ENCODE measurements at places on chromosomes 12 and 14.

- DNase-seq: no peak
Observed at GRCh38 chr14:77870646-77871045, 70.7 kb downstream of the ADCK1 start.

GRCh38 chr12:48816143-48816854 is 2.0 kb upstream of the CACNB3 start:
- DNase-seq: no peak

GRCh38 chr14:77012193-77012765 is 16.2 kb downstream of the IRF2BPL start:
- no peak for DNase-seq

DNA sequence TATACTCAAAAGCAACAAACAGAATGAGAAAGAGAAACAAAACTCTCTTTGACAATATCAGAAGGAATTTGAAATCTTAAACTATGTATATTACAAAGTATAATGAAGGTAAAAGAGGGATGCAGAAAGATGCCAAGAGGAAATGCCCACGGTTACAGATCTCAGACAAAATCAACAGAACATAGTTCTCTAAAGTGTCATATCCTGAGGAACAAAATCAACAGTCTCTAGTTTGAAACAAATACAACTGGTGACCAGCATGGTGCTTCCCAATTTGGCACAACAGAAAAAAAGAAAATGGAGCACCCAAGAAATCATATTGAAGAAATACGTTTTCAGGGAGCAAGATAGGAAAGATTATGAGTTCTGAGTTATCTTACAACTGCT is 116.5 kb downstream of the METTL25 start:
- no peak for DNase-seq

GRCh38 chr14:21091821-21092272 is 6.6 kb downstream of the ZNF219 start:
- no peak for DNase-seq

DNA sequence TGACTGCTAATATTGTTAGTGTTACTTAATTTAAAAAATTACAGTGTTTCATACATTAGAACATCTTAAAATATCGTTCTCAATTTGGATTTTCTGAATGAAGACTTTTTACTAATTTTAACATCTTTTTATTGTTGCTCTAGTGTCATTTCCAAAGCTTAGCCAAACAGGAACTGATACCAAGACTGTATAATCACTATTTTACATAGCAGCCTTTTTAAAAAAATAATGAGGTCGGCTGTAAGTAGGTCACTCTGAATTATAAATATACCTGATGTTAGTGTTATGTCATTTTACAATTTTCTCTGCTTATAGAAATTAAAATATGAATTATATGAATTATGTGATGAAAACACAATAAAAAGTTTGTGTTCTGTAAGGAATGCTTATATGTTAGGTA is 321.5 kb downstream of the TMEM117 start:
- no peak for DNase-seq

DNA sequence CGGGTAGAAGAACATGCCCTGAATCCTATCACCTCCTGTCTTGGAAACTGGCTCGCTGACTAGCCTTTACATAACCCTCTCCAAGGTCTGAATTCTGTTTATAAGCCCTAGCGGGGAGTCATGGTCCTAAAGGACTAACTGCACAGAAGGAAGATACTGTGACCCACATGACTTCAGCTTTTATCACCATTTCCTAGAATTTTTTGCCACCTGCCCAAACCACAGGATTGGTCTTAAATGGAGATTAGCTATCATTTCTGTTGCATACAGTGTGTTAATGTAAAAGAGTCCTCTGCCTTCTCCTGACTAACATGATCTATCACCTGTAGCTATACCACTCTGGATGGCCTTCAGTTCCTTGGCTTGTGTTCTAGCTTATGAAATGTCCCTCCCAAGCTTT is 319.2 kb downstream of the DUSP6 start:
- no peak for DNase-seq

DNA sequence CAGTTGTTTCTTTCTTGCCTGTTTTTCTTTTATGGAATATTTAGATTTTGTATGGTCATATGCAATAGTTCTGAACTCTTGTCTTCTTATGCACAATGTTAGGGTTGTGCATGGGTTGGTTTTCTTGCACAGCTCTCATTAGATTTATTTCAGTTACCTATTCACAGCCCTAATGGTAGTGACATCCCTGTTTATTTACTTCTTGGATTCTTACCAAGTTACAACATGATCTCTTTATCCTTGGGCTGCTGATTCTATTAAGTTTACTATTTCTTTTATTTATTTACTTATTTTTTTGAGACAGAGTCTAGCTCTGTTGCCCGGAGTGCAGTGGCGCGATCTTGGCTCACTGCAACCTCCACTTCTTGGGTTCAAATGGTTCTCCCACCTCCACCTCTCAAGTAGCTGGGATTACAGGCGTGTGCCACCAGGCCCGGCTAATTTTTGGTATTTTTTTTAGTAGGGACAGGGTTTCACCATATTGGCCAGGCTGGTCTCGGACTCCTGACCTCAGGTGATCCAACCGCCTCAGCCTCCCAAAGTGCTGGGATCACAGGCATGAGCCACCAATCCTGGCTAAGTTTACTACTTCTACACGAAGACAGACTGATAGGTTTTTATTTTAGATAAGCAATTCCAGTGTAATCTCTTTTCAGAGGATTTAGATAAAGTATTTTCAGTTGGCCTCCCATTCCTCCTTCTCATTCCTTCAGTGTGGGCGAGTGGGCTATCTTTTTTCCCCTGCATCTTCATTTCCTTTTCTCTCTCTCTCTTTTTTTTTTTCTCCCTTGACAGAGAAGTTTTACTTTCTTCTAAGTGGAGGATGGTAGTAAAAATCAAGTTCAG is 395.1 kb upstream of the RGS6 start:
- no peak for DNase-seq

- no peak for DNase-seq
Observed at GRCh38 chr14:77474479-77475177, 16.7 kb downstream of the AHSA1 start.

DNA sequence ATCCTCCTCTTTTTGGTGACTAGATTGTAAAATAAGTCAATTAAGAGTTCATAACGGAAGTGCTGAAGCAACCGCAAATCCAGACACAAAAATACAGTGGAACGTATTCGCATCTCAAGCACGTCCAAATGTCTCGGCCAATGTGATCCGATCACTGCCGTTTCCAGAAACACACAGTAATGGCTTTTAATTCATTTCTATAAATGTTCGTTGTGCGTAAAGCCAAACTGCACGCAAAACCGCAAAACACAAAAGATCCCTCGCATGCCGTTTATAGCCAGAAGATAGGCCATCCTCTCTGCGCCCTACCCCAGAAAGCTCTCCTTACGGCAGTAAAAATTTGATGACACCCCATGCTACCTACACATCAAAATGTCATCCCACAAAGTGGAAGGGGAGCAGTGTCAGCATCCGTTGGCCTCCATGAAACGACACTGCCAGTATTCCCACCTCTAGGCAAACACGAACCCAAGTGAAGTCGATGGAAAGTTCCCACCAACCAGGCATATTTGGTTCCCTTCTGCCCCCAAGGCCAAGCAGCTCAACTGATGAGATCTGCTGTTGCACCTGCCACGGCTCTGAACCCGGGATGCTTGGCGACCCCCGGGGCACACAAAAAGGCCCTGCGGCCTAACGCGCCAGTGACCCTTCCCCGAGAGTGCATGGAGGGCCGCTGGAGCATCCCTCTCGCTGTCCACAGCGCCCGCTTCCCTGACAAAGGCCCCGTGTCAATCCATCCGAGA is 1.4 kb downstream of the HECTD4 start:
- no peak for DNase-seq

DNA sequence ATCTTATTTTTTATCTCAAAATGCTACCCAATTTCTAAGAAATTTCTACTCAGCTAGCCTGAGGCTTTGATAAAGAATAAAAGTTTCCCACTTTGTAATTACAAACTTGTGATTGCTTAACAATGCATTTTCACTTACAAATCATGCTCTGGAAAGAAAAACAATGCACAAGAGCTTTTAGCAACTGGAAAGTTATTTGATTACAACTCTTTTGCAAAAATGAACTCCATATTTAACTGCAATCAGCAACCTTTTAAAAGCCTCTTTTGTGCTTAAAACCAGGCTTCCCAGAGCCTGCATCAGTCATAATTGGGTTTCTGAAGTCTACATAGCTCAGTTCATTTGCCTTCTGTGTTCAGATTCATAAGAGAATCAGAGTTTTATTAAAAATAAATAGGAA is 395.2 kb downstream of the PAWR start:
- DNase-seq: no peak

DNA sequence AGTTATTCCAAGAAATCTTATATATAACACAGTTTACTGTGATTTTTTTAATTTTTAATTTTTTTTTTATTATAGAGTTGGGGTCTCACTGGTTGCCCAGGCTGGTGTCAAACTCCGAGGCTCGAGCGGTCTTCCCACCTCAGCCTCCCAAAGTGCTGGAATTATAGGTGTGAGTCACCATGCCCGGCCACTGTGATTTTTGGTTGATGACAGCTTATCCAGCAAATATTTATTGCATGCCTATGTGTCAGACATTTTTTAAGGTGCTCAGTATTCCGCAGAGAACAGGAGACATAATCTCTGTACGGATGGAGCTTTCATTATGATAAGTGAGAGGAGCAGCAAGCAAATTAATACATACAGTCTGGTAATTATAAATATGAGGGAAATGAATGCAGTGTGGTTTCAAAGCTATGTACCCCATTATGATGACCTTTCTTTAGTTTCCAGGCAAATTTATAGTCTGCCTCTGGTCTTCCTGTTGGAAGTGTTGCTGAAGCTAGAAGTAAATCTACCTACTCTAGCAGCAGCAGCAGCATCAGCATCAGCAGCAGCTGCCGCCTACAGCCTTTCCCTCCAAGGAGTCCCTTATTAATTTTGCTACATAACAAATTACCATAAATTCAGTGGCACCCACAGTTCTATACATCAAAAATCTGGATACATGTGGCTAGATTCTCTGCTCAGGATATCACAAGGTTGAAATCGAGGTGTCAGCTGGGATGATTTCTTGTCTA is 32.3 kb downstream of the FRS2 start:
- DNase-seq: no peak

GRCh38 chr14:65286443-65286842 is 126.1 kb upstream of the FUT8 start:
- peak; percentile 23 for DNase-seq

DNA sequence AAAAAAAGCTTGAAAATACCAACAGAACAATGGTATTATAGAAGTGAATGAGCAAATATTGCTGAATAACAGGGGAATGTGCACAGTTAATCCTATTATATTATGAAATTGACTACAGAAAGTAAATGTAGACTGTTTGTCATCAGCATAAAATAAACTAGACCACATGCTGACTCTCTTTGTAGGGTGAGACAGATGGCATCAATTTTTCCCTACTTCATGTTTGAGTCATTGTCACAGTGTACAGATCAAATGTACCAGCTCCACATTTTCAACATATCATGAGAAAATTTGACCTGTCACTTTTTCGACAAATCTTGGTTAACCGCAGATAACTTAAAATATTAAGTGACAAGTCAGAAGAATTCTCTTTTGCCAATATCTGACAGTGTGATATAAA is 421.0 kb downstream of the RPL10L start:
- DNase-seq: no peak

- no peak for DNase-seq
Observed at GRCh38 chr14:52299692-52300278, 14.3 kb upstream of the PTGER2 start.

DNA sequence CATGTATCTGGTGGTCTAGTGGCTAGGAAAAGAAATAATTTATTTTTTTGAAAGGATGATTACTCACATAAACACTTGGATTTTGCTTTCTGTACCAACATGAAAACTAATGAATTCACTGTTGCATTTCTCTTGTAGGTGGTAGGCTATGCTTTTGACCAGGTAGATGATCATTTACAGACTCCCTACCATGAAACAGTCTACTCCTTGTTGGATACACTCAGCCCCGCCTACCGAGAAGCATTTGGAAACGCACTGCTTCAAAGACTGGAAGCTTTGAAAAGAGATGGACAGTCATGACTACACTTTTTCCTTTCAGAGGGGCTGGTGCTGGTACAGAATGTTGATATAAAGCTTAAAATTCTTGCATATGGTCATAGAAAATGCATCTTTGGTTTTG is 6.5 kb upstream of the AK7 start:
- DNase-seq: no peak

- DNase-seq: no peak
Observed at GRCh38 chr12:96503976-96504375, 14.6 kb downstream of the CFAP54 start.

GRCh38 chr14:23093104-23093503 is 1.8 kb downstream of the ACIN1 start:
- no peak for DNase-seq

GRCh38 chr12:106254724-106255123 is 6.9 kb upstream of the CKAP4 start:
- no peak for DNase-seq

- no peak for DNase-seq
Observed at GRCh38 chr12:32205731-32206130, 99.1 kb downstream of the BICD1 start.

- DNase-seq: no peak
Observed at GRCh38 chr14:101289230-101289690, 272.0 kb upstream of the DIO3 start.

GRCh38 chr12:82486524-82487235 is 128.4 kb downstream of the METTL25 start:
- DNase-seq: no peak

- DNase-seq: no peak
Observed at GRCh38 chr12:86741531-86741930, 485.3 kb upstream of the MGAT4C start.

DNA sequence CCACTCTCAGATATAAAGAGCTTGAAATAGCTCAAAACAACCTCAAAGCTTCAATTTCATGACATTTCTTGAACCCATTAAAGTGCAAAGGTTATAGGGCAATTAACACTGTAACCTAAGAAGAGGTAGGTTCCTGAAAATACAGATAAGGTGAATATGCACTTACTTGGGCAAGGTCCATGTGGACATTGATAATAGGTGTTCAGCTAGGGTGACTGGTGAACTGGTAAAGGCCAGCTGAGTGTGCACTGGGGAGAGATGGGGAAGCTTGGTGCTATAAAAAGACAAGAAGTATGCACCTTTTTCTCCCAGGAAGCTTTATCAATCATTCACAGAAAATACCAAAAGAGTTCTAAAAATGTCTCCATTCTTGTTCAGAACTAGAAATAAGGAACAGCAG is 418.6 kb downstream of the SLC16A7 start:
- DNase-seq: no peak

DNA sequence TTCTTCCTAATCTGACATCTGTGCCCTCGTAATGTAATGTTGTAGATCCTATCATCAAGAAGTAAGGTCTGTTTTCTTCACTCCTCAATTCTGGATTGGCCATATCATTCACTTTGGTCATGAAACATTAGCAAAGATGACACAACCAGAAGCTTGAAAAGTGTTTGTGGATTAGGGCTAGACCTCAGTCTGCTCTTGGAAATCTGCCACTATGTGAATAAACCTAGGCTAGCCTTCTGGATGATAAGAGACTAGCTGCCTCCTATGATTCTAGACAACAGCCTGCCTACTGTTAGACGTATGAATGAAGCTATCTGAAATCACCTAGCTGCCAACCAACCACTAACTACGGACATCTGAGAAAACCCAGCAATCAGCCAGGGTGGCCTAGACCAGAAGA is 38.7 kb upstream of the LYZ start:
- DNase-seq: no peak
